ENCODE measurements at places on chromosomes 12 and 14.

DNA sequence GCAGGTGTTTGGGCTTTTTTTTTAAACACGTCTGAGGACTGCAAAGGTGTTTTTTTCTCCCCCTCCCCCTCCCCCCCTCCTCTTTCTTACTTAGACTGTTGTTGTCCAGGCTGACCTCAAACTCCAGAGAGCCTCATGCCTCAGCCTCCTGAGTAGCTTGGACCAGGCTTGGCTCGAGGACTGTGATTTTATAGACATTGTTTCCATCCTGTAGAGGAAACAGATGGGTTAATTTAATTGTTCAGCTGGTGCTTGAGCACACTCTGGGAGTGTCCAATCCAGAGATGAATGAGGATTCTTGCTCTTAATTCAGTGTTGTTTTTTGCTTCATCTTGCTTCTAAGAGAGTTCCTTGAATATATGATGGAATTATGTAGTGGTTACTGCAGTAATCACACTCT is 42.1 kb downstream of the RASSF3 start:
- no peak for DNase-seq

GRCh38 chr12:129727100-129727499 is 176.7 kb downstream of the TMEM132D start:
- DNase-seq, result no peak

GRCh38 chr12:65510584-65511050 is 232.1 kb downstream of the MSRB3 start:
- no peak for DNase-seq

DNA sequence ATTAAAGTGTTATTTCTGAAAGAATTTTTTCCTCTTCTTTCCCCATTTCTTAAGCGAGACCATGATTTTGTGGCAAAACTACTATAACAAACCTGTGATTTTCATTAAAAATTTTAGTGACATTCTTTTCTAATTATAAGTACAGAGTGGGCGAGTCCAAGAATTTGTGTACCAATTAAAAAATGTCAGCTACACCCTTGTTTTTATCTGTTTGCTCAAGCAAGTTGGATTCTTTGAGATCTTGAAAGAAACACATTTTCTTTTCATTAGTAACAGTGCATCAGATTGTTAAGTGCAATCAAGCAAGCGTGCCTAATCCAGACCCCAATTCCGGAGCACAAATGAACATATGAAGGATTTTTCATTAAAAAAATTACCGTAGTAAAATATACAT is 338.8 kb upstream of the DDHD1 start:
- no peak for DNase-seq

DNA sequence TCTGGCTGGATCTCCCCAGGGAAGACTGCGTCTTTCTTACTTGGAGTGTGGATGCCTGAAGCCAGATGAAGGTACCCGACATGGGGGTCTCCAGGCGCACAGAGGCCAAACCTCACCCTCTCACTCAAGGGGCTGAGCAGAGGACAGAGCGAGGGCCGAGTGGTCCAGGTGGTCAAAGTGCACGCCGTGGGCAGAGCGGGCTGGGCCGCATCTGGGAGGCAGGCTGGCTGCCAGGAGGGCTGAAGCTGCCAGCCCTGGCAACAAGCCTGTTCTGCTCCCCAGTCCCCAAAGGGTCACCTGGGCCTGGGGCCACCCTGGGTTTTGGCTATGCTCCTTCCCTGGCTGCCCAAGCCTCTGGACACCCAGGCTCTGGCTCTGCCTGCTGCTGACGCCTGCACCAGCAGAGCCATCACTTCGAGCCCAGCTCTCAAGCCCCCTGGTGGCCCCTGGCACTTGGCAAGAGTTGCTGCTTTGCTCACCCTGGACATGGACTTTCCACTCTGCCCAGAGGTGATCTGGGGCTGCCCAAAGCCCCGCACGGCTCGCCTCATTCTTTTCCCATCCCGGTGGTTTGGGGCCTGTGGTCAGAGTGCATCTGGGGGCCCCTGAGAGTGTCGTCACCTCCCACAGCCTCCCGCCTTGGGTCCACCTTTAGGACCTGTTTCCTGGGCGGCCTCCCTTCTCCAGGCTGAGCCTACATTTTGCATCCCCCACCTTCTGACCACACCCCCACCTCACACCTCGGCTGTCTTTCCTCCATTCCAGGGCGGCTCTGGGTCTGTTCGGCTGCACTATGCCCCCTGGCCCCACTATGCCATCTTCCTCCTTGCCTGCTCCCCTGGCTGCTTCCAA is 2.8 kb downstream of the ADSS1 start:
- DNase-seq, result no peak

DNA sequence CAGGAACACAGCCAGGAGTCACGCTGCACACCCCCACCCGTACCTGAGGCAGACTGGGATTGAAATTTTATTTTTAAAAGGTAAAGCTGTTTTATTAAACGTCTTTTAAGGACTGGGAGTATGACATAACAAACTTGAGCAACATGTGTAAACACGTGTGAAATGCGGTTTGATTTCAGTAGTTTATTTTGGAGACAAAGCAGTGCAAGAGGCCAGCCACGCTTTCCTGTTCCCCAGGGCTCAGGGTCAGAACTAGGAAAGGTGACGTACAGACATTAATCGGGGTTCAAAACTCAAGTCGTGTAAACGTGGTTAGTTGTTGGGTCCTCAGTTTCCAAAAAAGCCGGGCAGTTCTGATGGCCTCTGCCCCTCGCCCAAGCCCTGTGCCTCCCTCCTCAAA is 16.7 kb downstream of the CHGA start:
- no peak for DNase-seq

GRCh38 chr14:25308244-25308643 is 258.3 kb upstream of the STXBP6 start:
- no peak for DNase-seq

GRCh38 chr14:73776194-73776537 is 62.0 kb upstream of the PNMA1 start:
- no peak for DNase-seq

GRCh38 chr14:84254290-84254689 is 1275.7 kb upstream of the FLRT2 start:
- DNase-seq, result no peak

DNA sequence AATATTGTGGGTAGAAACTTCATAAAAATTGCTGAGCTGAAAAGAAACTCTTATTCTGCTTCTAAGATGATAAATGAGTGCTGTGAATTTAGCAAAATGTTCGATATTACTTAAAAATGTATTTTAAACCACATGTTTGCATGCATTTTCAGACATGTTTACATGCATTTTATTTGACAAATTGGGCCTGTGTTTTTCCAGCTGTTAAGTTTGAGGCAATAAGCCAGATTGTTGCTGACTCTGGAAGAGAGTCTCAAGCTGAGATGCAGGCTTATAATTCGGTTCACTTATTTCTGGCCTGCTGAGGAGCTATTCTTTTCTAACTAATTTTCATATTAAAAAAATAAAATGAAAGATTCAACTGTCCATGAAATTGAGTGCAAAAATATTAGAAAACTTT is 110.1 kb downstream of the SYNE2 start:
- DNase-seq, result no peak

- no peak for DNase-seq
Measured at GRCh38 chr14:76958020-76958979, 70.2 kb downstream of the IRF2BPL start.

GRCh38 chr12:118574288-118574687 is 197.9 kb downstream of the SUDS3 start:
- no peak for DNase-seq

- DNase-seq, result no peak
Measured at GRCh38 chr12:6313326-6313940, 3.0 kb downstream of the PLEKHG6 start.

DNA sequence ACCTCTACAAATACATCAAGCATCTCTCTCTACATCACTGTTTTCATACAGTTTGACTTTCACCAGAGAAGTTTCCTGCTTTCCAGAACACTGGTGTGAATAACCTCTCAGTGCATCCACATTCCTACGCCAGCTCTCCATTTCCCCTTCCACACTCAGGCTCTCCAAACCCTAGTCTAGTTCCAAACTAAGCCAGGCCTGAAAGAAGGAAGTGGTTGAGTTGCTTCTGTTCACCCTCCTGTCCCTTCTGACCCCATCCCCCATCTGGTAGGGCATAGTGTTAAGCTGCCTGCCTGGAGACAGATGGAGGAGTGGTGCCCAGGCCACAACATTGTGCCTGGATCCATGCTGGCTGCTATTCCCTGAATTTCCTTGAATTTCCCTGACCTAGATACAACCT is 132.4 kb downstream of the GPR65 start:
- DNase-seq, result no peak

DNA sequence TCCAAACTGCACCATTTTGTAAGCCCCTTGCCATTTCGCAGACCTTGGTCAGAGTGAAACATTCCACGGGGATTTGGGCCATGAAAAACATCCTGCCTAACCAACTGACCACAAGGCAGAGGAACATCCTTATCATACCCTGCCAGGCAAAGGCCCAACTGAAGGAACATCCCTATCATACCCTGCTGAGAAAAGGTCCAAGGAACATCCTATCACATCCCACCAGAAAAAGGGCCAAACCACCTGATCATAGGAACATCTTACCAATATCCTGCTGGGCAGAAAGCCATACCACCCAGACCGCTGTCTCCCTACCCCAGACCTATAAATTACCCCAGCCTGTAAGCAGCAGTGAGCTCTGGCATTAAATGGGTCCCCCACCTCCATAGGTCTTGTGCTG is 19.4 kb upstream of the LRRC9 start:
- no peak for DNase-seq

GRCh38 chr14:34853041-34853440 is 22.1 kb downstream of the BAZ1A start:
- no peak for DNase-seq

GRCh38 chr12:80798281-80798680 is 81.6 kb downstream of the MYF5 start:
- DNase-seq, result no peak

- no peak for DNase-seq
Measured at GRCh38 chr12:122421187-122421820, 1.2 kb downstream of the CLIP1 start.

DNA sequence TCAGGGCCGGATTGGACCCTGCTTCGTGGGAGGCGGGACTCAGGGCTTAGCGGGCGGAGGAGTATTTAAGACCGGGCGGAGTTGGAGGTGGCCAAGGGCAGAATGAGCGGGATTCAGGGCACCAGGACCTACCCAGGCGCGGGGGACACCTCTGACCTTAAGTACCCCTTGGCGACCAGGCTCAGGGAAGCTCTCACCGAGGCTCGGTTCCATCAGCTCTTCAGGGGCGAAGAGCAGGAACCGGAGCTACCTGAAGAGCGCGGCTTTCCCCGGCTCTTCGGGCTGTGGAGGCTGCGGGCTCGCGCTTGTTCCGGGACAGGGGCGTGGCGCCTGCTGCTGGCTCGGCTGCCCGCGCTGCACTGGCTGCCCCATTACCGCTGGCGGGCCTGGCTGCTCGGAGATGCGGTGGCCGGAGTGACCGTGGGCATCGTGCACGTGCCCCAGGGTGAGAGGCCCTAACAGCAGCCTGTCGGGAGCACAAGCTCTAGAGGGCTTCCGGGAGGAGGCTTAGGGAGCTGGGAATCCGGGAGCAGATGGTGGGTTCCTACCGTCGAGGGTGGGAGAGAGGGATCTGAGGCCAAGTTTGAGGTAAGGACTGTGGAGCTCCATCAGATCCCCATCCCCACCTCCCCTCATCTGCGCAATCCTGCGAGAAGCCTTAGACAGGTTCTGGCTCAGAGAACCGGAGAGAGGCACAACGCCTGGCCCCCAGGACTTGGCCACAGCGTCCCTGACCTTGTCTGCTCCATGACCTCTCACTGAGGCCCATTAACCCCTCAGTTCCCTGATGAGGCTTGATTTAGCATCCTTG is 8.4 kb downstream of the ARHGEF25 start:
- DNase-seq, result no peak

DNA sequence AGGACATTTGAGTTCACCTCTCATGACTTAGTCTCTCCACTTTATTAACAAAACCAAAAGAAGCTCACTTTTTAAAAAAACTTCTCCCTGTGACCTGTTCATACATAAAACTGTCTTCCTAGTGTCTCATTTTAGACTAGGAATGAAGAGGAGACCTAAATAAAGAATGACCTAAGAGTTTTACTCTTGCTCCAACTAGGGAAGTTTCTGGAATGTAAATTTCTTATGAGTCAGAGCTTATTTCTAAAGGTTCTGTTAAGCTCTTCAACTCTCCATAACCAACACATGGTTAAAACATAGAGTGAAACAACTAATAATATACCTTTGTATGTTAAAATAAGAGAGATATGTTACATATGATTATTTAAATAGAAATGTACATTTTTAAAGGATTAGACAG is 369.8 kb downstream of the EMP1 start:
- DNase-seq, result no peak

- no peak for DNase-seq
Measured at GRCh38 chr12:107845980-107846659, 71.6 kb downstream of the ASCL4 start.

DNA sequence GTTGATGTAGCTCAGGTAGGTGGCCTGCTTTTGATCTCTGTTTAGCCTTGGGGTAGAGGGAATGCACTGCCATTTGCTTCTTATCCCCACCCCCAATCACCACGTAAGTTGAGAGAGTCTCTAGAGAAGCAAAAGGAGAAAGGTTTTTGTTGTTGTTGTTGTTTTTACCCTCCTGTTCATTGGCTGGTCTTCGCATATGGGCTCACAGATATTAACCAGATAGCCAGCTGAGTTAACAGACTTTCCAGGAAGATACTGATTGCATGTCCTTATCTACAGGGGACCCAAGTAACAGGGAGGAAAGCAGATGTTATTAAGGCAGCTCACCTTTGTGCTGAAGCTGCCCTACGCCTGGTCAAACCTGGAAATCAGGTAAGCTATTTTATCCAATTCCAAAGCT is 2.9 kb downstream of the PA2G4 start:
- peak; percentile 59 for DNase-seq

- DNase-seq, result no peak
Measured at GRCh38 chr14:55864890-55865655, 253.1 kb upstream of the PELI2 start.

- DNase-seq, result no peak
Measured at GRCh38 chr14:32564596-32564995, 235.5 kb downstream of the AKAP6 start.

DNA sequence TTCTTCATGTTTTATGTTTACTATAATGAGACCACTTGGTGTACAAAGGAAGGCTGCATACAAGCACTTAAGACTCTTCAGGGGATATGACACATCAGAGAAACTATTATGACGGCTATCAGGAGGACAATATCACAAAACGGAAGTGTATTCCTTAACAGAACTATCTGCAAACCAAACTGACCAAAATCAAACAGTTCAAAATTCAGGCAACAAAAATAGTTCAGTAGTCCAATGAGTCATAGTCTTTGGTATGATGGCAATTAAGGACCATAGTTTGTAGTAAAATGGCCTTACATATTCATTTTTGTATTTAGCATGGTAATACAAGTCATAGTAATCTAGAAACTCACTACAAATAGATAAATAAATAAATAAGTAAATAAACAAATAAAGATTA is 1638.7 kb upstream of the SEL1L start:
- DNase-seq, result no peak

- DNase-seq, result no peak
Measured at GRCh38 chr14:44961151-44961553, 595 bp downstream of the KLHL28 start.

DNA sequence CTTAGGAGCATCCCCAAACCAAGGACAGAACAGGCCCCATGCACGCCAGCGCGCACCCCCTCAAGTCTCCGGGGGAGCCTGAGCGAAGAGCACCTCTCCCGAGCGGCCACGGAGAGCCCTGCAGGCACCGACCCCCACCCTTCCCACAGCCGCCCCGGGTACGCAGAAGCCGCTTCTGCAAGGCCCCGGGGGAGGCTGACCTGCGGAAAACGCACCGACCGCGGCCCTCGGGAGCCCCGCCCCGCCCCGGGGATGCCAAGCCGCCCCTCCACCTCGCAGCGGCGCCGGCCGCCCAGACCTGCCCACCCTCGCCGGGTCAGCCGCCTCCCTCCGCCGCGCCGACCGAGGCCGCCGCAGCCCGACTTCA is 385 bp downstream of the CAPRIN2 start:
- no peak for DNase-seq

GRCh38 chr12:80045594-80045993 is 53.7 kb upstream of the OTOGL start:
- no peak for DNase-seq
